ENCODE measurements at places on chromosomes 3 and 15.
A peak's percentile ranks its signal among the peaks of the same experiment; 100 is the strongest.

GRCh38 chr3:129462361-129462968, 22.4 kb downstream of the IFT122 start:
- DNase-seq: no peak

DNA sequence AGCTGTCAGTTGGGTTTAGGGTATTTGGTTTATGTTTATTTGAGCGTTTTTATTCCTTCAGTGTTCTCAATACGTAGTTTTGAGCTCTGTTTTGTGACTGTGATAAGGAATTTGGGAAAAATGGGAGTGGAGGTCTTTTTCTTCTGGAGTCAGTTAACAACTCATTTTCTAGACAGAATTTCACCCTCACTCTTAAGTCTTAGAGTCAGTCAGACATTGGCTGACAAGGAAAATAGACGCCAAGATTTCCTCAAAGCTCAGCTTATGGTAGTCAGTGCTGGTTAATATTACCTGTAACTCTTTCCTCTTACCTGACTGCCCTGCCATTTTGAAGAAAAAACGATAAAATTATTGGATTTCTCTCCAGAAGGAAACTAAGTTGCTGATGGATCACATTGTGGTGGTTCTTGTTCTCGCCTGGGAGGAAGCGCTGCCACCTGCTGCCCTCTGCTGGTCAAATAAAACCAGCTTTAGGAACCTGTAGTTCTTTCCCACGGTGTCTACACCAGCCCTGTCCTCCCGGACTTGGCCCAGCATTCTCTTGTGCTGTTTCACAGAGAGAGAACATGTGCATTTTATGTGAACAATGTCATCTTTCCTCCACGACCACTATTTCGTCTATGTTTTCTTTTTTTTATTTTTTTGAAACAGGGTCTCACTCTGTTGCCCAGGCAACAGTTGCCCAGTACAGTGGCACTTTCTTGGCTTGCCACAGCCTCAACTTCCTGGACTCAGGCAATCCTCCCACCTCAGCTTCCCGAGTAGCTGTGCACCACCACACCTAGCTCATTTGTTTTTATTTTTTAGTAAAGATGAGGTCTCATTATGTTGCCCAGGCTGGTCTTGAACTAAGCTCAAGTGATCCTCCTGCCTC, 41.4 kb upstream of the UMPS start:
- peak; percentile 55 for DNase-seq

- DNase-seq: no peak
These were observed 124.7 kb downstream of the SRGAP3 start for GRCh38 chr3:9124730-9125129.

DNA sequence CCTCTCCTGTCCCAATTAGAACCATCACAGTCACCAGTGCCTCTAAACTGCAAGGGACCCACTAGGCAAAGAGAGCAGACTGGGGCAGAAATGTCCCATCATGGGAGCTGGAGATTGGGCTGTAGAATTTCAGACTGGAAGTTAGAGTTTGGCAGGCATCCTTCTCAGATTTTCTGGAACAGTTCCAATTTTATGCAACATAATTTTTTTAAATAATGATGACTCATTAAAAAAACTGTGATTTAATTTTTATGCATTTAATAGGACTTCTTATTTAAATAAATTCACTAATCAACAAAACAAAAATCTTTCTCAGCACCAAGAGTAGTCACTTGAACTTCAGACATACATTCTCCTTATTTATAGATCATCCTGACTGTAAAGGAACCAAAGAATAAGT, 84.6 kb upstream of the SLC7A14 start:
- DNase-seq: no peak

DNA sequence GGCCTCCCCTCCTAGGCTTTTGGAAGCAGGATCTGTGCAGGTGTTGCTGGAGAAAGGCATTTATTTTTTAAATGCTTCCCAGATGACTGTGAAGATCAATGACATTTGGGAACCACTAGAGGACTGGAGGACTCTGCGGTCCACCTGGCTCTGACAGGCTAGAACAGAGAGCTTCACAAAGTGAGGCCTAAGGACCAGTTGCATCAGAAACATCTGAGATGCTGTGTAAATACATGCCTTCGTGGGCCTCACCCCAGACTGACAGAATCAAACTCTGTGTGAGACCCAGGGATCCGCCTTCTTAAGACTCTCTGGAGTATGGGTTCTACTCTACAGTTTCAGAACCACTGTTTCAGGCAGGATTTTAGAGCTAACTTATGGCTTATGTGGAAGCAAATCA, 105.0 kb upstream of the ICE2 start:
- no peak for DNase-seq

DNA sequence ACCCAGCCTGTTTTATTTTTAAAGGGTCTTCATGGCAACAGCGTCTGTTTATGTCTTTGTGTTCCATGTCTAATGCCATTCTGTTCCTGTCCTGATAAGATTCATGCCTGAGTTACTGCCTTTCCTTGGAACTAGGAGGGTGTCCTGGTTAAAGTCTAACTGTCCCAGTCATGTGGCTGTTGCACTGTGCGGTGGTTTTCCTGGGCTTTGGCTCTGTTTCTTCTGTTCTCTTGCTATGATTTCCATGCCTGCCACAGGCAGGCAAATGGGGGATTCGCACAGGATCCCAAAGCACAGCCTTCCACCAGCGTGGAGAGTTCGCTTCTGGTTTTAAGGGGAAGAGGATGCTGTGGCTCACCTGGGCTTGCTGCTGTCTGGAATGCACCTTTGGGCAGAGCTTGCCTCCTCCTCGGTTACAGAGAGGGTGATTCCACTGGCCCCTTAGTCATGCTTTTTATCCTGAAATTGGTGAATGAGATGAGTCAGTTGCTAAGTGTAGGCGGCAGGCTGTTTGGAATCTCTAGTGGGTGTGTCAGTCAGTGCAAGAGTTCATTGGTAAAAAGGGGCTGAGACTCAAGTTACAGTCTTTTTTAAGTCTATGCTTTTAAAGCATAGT, 86.8 kb downstream of the CCK start:
- DNase-seq: no peak

- no peak for DNase-seq
These were observed 57.3 kb downstream of the TAMM41 start for GRCh38 chr3:11789412-11789811.

- no peak for DNase-seq
These were observed 6.8 kb downstream of the ADCY5 start for GRCh38 chr3:123442125-123442524.

- no peak for DNase-seq
These were observed 570.6 kb upstream of the UBE2E2 start for GRCh38 chr3:22632536-22632935.

GRCh38 chr15:57090496-57090859, 172.0 kb downstream of the TCF12 start:
- no peak for DNase-seq

DNA sequence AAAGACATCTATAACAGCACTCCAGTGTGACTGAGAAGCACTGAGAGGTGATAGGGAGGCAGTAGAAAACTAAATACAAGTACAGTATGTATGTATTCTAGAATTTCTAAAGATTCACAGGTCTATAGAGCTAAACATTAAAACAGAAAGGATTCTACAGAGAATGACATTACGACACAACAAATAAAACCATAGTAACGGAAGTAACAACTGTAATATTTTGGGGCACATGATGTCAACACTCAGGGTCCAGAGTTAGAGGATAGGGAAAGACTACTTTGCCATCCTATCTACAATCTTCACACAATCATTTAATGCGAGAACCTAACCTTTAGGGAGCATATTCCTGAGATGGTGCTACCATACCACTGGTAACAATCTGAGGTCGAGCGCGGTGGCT, 13.6 kb downstream of the UBXN7 start:
- DNase-seq: no peak

GRCh38 chr3:124886168-124887056, 753 bp downstream of the ITGB5 start:
- no peak for DNase-seq

DNA sequence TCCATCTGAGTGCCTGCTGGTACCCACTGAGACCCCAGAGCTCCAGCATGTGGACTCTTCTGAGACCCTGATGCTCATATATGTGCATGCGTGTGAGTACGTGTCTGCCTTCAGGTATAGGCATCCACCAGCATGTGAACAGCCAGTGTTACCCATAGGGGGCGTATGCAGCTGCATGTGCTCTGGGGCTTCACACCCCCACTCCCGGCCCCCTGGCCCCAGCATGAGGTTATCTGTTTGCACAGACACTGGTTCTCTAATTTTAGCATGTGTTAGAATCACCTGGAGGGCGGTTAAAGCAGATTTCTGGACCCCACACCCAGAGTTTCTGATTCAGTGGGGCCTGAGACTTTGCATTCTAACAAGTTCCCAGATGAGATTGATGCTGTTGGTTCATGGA, 824 bp upstream of the CILP start:
- DNase-seq: no peak

- no peak for DNase-seq
These were observed 16.4 kb upstream of the BNC1 start for GRCh38 chr15:83300826-83301225.

- no peak for DNase-seq
These were observed 318.5 kb upstream of the ARPP21 start for GRCh38 chr3:35320646-35321407.

- DNase-seq: no peak
These were observed 174.6 kb downstream of the KLHL25 start for GRCh38 chr15:85619992-85620689.

DNA sequence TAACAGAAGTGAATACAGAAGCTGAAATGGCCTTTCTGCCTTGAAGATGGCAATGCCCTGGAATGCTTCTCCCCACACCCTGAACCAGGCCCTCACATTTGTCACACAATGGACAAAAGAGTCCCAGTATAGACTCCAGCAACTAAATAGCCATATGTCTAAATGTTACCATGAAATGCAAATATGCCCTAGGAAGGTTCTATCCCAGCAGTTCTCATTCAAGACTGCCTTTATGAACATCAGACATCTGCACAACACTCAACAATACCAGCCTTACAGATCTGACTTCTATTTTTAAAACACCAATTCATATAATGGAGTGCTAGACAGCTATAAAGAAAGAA, 7.9 kb downstream of the ITGB5 start:
- no peak for DNase-seq

- DNase-seq: no peak
These were observed 871.8 kb downstream of the OTOL1 start for GRCh38 chr3:162368417-162368816.

DNA sequence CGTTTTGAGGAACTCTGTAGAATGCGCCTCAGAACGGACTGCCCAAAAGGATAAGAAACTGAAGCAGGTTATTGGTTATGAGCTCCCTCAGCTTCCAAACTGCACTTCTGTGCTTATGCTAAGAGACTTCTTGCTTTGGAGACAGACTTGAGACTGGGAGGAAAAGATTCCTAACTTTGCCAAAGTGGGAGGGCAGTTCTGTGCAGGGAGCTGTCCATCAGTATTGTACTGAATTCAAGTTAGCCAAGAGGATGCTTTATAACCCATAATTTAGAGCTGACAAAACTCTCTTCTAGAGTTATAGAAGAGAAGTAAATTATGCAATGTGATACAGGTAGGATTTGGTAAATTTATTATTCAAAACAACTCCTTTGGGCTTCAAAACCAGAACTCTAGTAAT, 519.8 kb upstream of the GBE1 start:
- no peak for DNase-seq

GRCh38 chr3:155015776-155016436, 64.2 kb upstream of the MME start:
- DNase-seq: no peak

GRCh38 chr3:193553586-193553985, 1.1 kb downstream of the ATP13A4 start:
- no peak for DNase-seq

- no peak for DNase-seq
These were observed 8.6 kb downstream of the KLHL25 start for GRCh38 chr15:85785887-85786780.

DNA sequence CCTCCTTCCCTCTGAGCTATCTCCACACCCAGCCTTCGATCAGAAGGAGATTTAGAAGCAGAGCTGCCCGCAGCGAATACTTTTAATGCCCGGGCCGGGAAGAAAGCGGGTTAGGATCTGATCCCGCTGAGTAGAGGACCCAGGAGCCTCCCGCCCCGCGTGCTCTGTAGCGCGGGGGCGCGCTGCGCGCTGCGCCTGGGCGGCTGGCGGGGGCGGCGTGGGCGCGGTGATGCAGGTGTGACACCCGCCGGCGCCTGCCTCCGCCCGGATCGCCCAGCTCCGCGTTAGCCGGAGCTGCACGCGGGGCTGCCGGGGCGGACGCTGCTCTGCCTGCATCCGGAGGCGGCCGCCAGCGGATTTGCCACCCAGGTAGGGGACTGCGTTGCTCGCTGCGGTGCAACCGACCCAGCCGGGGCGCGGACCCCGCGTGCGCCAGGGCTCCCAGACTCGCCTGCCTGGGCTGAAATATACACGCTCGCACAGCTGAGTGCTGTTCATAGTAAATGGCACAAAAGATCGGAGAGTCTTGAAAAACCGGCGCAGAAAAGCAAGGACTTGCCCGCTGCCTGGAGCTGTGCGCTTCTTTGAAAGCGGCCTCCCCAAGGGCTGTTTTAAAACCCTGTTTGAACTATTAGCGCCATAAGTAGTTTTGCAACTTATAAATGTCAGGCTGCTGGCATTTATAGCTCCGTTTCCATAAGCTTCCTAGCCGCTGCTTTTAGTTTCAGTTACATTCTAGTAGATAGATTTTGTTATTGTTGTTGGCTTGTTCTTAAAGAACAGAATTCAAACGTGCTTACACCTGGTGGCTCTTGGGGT, at the start of gene SV2B:
TSS of gene SV2B (plus strand) at position 263 of the 819 bp plus-strand sequence. CDS start 126,007 bp downstream, outside the sequence.
- DNase-seq: no peak

DNA sequence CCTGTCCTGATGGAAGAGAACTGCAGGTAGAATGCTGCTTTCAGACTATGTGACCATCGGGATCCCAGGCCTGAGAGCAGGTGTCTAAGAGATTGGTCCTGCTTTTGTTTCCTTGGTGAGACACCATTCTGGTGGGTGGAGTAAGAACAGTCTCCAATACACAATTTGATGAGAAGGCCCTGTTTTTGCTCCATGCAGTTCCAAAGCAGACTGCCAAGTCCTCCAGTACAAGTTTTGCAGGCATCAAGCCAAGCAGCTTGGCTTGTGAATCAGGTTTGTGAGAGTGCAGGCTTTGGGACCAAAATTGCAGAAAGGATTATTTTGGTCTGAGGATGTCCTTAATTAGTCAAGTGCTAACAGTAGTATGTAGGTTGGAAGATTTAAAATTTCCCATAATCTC, 381.6 kb downstream of the FOXP1 start:
- DNase-seq: no peak

- no peak for DNase-seq
These were observed 15.3 kb upstream of the PLCL2 start for GRCh38 chr3:16869261-16870005.

GRCh38 chr15:36886191-36886590, 214.2 kb downstream of the MEIS2 start:
- no peak for DNase-seq

- DNase-seq: no peak
These were observed 27.9 kb upstream of the SFMBT1 start for GRCh38 chr3:53073553-53074365.

DNA sequence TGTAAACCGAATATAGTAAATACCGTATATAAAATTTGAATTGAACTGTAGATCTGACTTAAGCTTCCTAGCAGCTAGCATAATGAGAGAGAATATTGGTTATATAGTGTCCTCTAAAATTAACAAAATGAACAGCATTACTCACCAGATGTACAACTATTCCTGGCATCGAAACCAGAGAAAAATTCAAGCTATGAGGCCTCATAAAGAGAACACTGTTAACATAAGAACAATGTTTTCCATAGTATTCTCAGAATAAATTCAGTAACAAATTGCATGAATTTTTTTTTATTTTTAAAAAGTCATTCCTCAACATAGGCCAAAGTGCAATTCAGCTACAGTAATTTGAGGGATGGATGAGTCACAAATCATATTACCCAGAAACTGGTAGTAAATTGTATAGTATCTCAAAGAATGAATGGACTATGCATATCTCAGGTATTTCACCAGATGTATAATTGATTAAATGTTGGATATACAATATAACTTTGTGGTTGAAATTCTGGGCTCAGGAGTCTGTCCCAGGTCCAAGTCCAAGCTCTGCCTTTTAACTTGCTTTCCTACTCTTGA, 5.0 kb downstream of the TMEM207 start:
- DNase-seq: no peak

Data from CD8-positive, alpha-beta T cell (primary cell).